ENCODE measurements at places on chromosomes 16 and 17.

GRCh38 chr17:40803617-40804082 is 3.9 kb upstream of the KRT28 start:
- DNase-seq = peak; percentile 77

- DNase-seq = no peak
These were observed 22.7 kb downstream of the CIBAR2 start for GRCh38 chr16:85089525-85089924.

DNA sequence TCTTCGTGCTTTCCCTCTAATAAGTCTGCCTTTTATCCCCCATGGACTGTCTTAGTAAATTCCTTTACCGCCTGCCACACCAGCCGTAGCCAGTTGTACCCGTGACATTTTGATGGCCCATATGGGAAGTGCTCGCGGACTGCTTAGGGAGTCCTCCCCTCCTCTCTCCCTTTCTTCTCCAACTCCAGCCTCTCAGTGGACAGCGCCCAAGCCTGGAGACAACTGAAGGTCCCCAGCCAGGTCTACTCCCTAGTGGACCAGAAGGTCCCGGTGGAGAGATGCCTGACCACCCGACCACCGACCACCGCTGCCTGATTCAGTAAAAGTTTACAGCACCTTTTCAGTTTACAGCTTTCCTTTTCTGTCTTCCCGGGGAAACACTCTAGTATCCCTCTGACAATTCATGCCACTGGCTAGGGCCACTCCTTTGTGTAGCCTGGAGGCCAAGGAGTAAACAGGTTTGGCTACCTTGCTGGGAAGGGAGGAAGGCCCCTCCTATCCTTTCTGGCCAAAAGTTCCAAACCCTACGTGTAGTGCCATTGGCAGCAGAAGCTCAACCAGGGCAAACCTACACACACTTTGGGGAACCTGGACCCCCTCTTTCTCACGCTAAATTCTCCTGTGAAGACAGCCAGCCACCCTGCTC is 18.0 kb downstream of the CTRB2 start:
- no peak for DNase-seq

DNA sequence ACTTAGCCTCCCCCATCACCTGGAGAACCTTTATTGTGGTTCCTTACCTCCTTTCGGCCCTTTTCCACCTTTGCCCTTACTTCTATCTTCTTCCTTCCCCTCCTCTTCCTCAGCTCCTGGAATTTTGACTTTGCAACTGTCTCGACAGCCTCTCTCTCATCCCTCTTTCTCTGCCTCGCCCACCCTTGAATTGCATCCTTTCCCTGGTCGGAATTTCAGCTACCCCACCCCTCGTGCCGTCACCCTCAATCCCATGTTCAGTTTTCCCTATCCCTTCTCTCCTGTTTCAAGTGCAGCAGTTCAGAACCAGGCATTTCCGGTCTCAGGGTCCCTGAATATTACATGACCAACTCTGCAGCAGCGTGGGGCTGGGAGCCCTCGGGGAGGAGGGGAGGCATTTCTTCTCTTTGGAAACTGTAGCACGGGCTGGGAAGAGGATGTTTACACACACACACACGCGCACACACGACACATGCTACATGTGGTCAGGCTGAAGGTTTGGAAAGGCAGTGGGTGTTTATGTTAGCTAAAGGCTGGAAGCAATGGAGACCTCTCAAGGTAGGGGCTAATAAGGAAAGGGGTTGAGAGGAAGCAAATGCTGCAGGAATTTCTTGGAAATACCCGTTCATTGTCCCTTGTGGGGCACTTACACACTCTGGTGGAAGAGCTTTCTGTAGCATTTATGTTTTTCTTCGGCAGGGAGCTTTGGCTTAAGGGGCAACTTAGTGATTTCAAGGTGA is 971 bp downstream of the MINK1 start:
- DNase-seq = peak; percentile 36

DNA sequence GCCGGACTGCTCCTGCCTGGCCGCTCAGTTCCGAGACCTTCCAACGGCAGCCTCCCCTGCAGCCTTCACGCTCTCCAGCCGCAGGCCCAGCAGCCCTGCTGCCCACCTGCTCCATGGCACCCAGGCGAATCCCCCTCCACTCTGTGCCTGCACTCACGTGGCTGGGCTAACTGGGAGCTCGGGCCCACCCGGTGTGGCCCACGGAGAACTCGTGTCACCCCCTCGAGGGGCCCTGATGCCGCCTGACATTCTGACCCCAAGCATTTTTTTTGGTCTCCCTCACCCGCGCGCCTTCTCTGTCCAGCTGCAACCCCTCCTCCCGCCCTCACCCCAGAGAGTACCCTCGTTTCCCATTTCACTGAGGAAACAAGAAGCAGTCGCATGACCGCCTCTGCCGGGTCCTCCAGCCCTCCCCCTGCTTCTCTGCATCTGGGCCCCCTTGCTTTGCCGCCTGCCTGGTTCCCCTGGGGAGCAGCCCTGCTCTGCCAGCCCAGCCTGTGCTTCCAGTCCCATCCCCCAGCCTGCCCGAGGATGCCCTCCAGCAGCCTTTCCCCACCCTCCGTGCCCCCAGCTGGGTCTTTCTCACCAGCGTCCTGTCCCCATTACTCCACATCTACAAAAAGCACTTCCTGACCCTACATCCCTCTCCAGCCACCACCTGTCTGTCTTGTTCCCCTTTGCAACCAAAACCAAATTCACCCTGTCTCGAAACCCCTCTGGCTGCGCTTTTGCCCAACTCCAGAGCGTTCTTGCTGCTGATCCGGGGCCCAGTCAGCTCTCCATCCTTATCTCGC is 146.4 kb upstream of the CHMP6 start:
- no peak for DNase-seq
